NCI-H1105 treated with DMSO at 0.1 percent for 48 hours (cell line): ENCODE measurements at places on chromosomes 1 and 21.

DNA sequence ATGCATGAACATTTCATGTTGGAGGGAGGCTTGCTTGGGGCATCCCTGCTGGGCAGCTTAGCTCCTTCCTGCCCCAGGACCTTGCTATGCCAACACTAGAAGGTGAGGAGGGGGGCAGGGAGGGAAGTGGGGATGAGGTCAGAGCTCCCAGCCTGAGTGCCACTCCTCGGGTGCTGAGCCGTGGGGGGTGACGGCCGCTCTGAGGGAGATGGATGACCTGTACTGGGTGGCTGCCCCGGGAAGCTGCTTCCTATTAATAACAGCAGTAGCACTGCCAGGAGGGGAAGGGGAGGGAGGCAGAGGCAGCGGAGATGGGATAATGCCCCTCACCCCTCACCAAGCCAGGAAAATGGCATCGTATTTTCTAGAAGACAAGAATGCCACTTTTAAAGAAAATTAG lies 60.6 kb downstream of the UBIAD1 start:
- no peak for DNase-seq

GRCh38 chr21:42381347-42381984 lies 14.4 kb downstream of the TMPRSS3 start:
- peak; percentile 56 for DNase-seq

- DNase-seq: no peak
Observed at GRCh38 chr1:234505769-234506102, 26.8 kb upstream of the TARBP1 start.

GRCh38 chr1:194419721-194420120 lies 1233.3 kb upstream of the B3GALT2 start:
- no peak for DNase-seq

DNA sequence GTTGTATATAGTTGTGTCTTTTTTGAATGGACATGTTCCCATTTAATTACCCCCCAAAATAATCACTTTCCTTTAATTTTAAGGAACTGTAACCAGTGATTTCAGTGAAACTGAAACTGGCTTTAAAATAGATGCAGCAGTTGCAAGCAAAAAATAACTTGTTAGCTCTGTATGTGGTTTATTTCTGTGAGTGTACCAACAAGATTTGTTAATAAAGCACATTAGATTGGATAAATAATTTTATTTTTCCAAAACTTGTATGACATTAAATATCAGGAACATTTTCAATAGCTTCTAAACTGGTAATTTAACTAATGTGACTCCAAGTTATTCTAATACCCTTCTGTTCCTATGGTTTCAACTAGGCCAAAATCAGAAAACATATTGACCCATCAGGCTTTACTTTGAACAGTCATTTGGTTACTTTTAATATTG lies 184.3 kb upstream of the CACYBP start:
- DNase-seq: no peak

DNA sequence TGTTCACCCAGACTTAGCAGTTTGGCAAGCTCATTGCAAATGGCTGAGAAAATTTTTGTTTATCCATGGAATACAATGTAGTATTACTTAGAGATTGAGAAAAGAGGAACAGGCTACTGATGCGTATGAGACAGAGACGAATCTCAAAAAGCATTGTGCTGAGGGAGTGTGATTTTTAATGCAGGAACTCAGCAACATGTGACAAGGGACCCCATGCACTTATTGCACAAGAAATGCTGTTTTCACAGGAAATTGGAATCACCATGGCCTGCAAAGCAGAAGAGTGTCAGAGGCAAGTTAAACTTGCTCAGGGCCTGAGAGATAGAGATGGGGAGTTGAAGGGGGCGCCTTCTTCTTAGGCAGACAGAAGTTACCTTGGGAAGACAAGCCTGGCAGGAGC lies 32.6 kb upstream of the TLR5 start:
- no peak for DNase-seq

- DNase-seq: no peak
Observed at GRCh38 chr1:85321237-85321964, 45.0 kb upstream of the BCL10 start.

- DNase-seq: no peak
Observed at GRCh38 chr21:31354604-31355443, 10.8 kb upstream of the TIAM1 start.
